ENCODE measurements at places on chromosomes 3 and 15.

DNA sequence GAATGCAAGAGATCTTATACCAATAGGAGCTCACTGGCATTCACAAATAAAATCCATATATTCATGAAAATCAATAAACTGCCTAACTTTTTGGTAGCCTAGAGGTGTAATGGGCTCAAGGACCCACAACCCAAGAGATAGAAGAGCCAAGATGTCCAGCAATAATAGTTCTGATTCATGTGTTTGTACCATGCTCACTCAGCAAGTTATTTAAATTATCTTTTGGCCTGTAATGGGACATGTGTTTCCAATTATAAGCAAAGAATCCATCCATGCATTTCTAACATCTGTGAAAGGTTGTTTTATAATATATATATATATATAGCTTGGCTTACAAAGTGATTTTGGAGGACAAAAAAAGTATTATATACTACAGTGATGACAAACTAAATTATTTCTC is 29.7 kb upstream of the SHC4 start:
- no peak for DNase-seq

DNA sequence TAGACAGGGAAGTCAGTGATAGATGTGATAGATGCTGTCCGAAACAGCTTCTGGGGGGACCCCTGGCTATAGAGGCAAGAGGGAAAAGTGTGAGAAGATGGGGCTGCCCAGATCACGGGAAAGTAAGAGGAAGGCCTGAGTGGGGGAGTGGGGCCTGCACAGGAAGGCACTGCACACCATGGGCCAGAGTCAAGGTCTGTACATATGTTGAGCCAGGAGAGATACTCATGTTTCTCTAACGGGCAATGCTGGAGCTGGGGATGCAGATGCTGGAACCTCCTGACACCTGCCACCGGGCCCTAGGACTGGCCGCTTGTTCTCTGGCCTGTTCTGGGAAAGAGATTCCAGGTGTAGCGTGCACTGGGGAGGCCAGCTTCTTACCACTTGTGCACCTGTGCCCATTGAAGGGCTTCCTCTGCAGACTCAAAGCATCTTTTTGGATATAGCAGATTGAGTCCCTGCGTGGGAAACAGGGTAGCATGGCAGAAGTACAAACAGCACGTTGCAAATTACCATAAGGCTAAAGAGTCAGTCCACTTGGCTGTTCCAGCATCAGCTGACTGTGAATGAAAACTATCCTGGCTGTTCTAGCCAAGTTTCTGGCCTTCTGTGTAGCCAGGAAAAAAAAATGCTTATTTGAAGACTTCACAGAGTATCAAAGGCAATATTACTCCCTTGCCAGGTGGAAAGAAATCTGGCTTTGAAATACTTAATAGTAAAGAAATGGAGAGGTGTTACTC is 77.1 kb upstream of the GSK3B start:
- no peak for DNase-seq

- DNase-seq: no peak
Measured at GRCh38 chr3:58202917-58203360, 7.8 kb downstream of the DNASE1L3 start.

DNA sequence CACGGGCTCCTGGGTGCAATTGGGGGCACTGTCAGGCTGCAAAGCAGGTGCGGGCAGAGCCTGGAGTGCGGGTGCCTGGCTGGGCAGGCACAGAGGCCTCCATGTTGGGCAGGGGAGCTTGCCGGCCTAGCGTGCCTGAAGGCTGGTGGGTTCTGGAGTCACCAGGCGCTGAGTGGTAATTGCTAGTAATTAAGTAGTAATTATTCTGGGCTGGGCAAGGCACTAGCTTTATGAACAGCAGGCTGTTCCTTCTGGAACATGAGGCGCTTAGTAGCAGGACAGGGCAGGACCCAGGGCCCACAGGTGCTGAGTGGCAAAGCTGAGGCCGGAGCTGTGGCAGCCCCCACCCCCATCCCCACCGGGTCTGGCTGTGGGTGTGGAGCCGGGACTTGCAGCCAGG is 25.3 kb downstream of the PLXNA1 start:
- DNase-seq: no peak

GRCh38 chr3:124147946-124148345 is 156.0 kb upstream of the ROPN1 start:
- no peak for DNase-seq

- peak; percentile 2 for DNase-seq
Measured at GRCh38 chr3:20648294-20648693, 462.3 kb upstream of the SGO1 start.

DNA sequence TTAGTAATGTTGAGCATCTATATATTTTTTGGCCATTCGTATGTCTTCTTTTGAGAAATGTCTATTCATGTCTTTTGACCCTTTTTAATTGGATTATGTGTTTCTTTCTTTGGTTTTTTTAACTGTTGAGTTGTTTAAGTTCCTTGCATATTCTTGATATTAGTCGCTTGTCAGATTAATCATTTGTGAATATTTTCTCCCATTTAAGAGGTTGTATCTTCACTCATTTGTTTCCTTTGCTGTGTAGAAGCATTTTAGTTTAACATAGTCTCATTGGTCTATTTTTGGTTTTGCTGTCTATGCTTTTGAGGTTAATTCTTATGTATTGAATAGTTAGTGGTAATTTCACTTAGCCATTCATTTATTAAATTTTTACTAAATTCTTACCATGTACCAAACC is 283.8 kb downstream of the ZPLD1 start:
- DNase-seq: no peak

DNA sequence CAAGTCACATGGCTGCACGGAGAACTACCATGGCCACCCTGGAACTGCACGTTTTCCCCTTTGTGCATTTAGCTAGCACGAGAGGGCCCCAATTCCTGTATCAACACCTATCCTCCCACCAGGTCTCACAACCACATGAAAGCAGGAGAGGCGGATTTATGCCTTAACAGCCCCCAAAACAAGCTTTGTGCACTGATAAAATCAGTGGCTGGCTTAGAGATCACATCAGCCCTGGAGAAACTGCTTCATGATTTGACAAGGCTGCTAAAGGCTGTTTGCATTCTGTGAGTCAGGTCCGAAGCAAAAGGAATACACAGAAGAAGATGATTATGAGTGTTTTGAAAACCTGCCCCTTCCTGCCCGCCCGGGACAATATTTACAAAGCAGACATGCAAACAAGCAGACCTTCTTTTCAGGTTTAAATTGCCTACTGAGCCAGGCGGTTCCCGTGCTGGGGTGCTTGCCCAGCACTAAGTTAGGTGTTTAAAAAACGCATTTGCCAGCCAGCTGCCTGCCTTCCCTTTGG is 25.9 kb downstream of the CEMIP start:
- DNase-seq: no peak

DNA sequence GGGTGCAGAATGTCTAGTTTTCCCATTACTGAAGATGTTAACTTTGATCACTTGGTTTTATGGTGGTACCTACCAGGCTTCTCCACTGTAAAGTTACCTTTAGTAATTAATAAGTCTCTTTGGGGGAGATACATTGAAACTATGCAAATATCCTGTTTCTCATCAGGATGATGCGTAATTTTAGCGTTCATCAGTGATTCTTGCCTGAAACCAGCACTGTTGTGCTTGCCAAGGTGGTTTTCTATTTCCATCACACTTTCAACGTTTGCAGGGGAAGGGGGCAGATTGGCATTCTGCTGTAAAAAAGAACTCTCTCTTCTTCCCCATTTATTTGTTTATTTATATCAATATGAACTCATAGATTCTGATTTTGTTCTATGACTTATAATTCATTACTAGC is 61.0 kb downstream of the SSR3 start:
- no peak for DNase-seq

Measured in HTR-8/SVneo (cell line).